Upper lobe of right lung (tissue), 1 donor: ENCODE measurements at places on chromosomes 16 and 17. TPM values are rescaled to one million over a fixed set of nuclear protein-coding genes. Genes with fewer than 3 reads are reported as not detected.

The PRSS8 gene
- 103 TPM for total RNA-seq

The FOXO3B gene
- total RNA-seq = 3.1 TPM

The TP53TG3D gene
- 1.3 TPM for total RNA-seq

The CCDC200 gene
- not detected for total RNA-seq

The MMP28 gene
- total RNA-seq = 55.6 TPM

- DNase-seq = no peak
Observed at GRCh38 chr16:74666010-74666421, 661 bp downstream of the RFWD3 start.

DNA sequence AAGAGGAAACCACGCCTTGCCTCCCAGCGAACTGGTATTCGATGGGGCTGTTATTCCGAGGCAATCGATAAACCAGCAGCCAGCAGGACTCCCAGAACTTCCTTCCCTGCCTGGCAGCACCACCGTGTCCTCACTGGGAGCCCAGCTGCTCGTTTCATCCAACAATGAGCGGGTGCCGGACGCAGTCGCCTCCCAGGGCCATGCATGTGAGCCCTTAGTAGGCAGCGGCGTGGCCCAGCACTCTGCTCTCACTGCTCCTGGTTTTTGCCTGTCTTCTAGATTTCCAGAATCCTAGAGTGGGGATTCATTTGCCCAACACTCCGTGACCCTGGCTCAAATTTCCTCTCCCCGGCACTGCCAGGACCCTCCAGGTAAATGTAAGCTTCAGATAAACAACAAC lies 29.1 kb upstream of the RASD1 start:
- no peak for DNase-seq

GRCh38 chr16:50065241-50065623 lies 538 bp upstream of the HEATR3 start:
- DNase-seq = no peak

DNA sequence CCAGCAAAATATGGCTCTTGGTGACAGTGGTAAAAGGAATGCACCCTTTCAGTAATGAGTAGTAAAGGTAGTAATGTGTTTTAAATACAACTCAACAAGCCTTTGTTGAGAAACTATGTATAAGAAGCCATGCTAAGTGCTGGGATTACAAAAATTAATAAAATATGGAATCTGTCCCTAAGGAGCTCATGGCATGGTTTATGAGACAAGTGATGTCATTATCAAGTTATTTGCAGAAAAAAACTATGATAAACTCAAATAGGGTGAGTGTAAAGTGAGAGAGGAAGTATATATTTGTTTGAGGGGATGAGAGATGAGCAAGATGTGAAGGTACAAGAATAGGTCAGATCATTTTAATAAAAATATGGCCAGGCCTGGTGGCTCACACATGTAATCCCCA lies 76.9 kb downstream of the NF1 start:
- no peak for DNase-seq

- DNase-seq = no peak
Observed at GRCh38 chr17:41544491-41544892, 16.4 kb upstream of the KRT19 start.

GRCh38 chr17:75632428-75632827 lies 806 bp upstream of the SMIM5 start:
- no peak for DNase-seq

GRCh38 chr17:65593855-65594845 lies 32.7 kb upstream of the AXIN2 start:
- DNase-seq = no peak

- no peak for DNase-seq
Observed at GRCh38 chr16:23113185-23113584, 36.1 kb downstream of the USP31 start.

GRCh38 chr16:85239239-85239638 lies 127.0 kb upstream of the CIBAR2 start:
- DNase-seq = no peak

DNA sequence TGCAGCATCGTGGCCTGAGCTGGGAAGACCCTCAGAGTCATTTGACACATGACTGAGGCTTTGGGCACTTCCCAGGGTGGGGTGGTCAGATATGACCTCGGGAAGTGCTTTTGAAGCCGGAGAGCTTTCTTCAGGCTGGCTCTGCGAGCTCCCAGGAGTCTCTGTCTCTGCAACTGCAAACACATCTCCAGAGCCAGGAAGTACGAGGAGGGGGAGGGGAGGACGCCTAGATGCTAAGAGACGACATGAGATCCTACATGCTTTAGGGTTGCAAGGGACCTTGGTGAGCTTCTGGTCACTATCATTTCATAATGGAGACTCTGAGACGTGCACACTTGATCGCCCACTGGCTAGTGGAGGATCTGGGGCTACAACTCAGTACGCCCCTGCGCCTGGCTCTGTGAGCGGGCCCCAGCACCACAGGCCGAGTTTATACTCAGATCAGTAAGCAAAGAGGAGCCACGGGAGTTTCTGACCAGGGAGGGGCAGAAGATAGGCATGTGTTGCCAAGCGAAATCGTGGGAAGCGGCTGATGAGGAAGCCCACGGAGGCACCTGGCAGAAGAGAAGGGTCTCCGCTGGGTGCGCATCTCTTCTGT lies 527 bp upstream of the MGAT5B start:
- DNase-seq = no peak

DNA sequence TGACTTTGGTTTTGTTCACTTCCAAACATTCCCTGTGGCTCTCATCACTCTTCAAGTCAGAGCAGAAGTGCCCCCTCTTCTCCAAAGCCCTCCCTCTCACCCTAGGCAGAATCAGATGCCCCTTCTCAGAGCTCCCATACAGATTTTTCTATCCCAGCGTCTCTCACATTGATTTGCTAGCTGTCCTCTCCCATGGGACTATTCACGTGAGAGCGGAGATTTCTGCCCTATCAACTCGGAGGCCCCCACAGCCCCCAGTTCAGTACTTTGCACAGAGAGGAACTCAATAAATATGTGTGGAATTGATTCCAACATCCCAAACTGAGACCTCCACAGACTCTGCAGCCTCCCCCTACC lies 182.6 kb downstream of the C16orf78 start:
- DNase-seq = no peak

- no peak for DNase-seq
Observed at GRCh38 chr17:49618028-49618611, 42.4 kb downstream of the NXPH3 start.

GRCh38 chr17:49383060-49383459 lies 21.0 kb upstream of the ZNF652 start:
- no peak for DNase-seq

DNA sequence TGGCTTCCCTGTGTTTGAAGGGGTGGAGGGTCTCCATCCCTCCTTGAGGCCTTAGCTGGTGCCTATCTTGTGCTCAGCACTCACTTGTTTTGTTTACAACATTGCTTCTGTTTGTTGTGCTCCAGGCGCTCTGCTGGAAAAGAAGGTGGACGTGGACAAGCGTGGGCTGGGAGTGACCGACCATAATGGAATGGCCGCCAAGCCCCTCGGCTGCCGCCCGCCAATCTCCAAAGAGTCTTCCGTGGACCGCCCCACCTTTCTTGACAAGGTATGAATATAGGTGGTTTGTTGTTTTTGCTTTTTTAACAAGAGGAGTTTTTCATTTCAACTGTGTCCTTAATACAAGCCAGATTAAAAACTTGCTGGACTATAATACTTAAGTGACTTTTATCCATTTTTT lies 53.5 kb downstream of the TMC6 start:
- no peak for DNase-seq

DNA sequence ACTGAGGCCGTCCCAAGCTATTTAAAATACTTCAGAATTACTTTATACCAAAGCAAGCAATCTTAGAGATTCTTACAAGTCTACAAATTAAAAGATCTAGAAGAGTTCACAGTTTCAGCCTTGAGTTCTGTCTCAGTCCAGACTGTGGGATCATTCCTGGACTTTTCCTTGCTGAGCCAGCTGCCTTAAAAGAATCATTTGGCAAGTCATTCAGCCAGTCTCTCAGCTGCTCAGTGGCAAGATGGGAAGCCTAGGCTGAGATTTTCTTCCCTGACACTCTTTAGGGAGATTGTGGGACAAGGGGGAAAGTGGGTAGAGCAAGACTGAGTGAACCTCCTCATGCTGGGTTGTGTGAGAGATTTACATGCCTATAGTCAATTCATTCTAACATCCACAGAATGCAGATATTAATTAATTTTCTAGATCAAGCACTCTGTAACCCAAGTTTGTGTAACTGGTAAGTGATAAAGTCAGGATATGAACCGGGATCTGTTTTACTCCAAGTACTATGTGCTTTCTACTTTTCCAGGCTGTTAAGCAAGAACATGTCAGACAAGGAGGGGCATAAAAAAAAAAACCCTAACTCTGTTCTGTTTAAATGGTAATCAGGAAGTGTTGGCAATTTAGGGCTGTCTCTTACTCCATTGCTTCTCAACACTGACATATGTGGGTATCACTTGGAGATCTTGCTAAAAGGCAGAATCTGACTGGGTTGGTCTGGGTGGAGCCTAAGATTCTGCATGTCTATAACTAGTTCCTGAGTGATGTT lies 50.1 kb downstream of the HSD17B2 start:
- no peak for DNase-seq

DNA sequence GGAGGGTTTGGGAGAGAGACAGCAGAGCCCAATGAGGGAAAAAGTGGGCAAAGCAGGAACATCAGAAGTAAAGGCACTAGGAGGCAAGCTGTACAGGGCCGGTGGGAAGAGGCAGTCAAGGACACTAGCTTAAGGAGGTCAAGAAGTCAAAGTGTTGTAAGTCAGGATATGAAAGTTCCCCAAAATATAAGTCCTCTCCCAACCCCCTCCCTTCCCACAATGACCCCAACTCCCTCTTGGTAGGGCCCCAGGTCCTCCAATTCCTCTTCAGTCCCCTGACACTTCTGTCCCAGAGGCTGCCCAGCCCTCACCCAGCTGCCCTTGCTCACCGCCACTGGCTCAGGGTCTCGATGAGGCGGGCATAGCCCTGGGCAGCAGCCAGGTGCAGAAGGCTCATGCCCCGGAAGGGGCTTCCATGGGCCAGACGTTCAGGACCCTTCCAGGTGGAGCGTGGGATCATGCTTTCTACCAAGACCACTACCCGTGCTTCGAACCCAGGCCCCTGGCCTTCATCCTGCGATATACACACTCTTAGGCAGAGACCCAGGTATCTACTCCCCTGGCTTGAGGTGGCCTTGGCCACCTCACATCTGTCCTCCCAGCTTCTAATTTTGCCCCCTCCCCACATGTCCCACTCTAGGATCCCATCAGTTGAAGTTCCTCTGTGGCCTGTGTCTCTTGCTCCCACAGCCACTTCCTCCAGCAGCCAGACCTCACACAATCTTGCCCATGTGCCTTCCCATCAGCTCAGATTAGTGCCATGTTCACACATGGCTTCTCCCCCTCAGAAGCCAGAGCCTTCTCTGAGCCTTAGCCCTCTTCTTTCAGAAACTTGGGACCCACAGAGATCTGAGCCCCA lies 5.9 kb upstream of the SPAG7 start:
- DNase-seq = no peak

DNA sequence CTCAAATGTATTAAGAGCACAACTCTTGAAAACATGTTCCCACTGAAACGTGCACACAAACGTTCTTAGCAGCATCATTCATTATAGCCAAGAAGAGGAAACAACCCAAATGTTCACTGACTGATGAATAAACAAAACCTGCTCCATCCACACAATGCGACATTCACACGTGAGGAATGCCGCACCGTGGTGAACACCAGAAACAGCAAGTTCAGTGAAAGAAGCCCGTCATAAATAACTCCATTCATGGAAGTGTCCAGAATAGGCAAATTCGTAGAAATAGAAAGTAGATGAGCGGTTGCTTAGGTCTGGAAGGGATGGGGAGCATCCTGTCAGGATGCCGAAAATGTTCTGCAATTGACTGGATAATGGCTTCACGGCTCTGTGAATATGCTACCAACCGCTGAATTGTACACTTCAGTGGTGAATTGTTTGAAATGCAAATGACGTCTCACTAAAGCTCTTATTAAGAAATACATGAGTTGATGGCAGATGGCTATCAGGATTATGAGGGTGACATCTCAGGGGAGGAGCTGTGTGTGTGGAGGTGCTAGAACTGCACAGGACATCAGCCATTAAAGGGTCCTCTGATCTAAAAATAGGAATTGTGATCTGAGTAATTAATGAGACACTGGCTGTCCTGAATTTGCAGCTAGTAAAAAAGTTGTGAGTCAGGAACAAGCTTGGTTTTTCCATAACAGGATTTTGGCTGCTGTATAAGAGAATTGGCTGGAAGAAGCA lies 771.0 kb downstream of the KCNJ18 start:
- no peak for DNase-seq

DNA sequence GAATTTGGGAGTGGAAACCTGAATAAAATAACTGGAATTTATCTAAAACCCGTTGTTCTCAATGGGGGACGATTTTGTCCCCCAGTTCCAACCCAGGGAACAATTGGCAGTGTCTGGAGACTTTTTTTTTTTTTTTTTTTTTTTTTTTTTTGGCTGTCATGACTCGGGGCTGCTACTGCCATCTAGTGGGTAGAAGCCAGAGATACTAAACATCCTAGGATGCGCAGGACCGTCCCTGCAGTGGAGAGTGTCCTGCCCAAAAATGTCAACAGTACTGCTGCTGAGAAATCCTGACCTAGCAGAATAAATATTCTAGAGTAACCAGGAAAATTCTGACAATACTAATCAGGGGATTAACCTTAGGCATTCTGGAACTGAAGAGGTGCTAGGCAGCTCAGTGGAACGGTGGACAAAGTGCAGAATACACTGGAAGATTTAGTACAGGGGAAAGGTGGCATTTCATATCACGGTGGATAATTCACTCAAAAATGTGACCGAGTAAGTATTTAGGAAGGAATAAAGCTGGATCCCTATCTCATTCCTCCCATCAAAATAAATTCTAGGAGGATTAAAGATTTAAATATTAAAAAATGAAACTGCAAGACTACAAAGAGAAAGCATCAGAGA lies 107.6 kb downstream of the SPECC1 start:
- no peak for DNase-seq

- DNase-seq = peak; percentile 80
Observed at GRCh38 chr16:88505405-88506082, 52.5 kb downstream of the ZFPM1 start.

GRCh38 chr16:56918467-56919012 lies 13.4 kb upstream of the HERPUD1 start:
- DNase-seq = no peak

DNA sequence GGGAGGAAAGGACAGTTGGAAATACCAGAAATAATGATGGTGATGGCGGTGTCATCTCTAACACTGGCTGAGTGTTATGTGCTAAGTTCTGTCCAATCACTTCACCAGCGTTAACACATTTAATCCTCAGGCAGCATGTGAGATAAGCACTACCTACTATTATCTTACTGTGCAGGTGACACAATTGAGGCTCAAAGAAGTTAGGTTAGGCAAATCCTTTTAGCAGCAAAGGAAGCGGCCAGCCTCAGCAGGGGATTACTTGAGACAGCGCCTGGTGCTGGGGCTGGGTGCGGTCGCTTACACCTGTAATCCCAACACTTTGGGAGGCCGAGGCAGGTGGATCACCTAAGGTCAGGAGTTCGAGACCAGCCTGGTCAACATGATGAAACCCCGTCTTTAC lies 18.7 kb upstream of the DHX8 start:
- no peak for DNase-seq

- DNase-seq = no peak
Observed at GRCh38 chr17:68578236-68578635, 22.9 kb downstream of the FAM20A start.

- DNase-seq = no peak
Observed at GRCh38 chr16:52743707-52744106, 196.8 kb upstream of the TOX3 start.
